Motor neuron (in vitro differentiated cells): ENCODE measurements at places on chromosomes 12 and 14.

GRCh38 chr12:765840-766239 lies 13.5 kb downstream of the WNK1 start:
- no peak for ATAC-seq

- no peak for ATAC-seq
Observed at GRCh38 chr14:85532374-85533022, 2.6 kb downstream of the FLRT2 start.

GRCh38 chr12:80317307-80317706 lies 126.7 kb upstream of the PTPRQ start:
- no peak for ATAC-seq

DNA sequence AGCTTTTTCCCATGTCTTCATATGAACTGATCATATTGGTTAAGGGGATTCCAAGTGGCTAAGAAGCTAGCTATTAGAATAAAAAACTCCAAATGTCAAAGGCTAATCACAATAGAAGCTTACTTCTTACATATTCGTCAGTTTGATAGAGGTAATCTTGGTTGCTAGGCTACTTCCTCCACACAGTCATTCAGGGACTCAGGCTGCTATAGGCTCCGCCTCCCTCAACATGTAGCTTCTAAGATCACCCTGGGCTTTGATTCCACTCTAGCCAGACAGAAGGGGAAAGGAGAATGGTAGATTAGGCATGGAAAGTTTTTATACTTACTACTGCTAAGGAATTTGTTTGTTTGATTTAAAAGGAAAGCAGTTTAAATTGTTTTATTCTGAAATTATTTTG lies 207.9 kb downstream of the EFCAB11 start:
- ATAC-seq = no peak

DNA sequence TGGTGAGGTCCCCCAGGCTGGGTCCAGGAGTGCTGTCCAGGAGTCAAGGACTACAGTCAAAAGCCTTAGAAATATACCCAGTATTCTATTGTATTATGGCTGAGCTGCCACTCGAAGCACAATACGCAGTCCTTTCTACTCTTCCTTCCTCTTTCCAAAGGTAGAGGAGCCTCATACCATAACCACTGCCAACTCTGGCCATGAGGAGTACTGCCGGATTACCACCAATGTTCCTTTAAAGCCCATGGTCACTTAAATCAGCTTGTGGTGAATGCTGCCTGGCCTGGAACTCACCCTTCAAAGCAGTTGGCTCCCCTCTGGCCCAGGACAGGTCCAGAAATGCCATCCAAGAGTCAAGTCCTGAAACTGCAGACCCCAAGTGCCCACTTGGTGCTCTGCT lies 425.4 kb downstream of the SLC16A7 start:
- no peak for ATAC-seq
